ENCODE measurements at places on chromosomes 13 and 19.

DNA sequence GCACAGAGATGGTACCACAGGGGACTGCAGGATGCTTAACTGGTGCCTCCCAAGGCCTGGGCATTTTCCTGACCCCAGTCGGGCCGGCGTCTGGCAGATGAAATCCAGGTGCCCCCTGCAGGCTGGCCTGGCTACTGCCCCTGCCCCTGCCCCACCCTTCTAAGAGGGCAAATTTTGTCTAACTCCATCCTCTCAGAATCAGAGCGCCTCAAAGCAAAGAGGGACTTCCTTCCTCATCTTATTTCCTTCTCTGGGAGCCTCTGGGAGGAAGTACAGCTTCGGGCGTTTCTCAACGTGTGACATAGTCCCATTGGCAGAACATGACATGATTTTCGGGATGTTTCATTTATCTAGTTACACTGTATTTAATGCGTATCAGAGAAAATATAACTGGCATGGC is 2.7 kb downstream of the PRKACA start:
- no peak for DNase-seq

- DNase-seq = no peak
Measured at GRCh38 chr19:13823256-13823655, 28.0 kb downstream of the ZSWIM4 start.

- no peak for DNase-seq
Measured at GRCh38 chr19:44703336-44704078, 4.6 kb downstream of the CEACAM16 start.

DNA sequence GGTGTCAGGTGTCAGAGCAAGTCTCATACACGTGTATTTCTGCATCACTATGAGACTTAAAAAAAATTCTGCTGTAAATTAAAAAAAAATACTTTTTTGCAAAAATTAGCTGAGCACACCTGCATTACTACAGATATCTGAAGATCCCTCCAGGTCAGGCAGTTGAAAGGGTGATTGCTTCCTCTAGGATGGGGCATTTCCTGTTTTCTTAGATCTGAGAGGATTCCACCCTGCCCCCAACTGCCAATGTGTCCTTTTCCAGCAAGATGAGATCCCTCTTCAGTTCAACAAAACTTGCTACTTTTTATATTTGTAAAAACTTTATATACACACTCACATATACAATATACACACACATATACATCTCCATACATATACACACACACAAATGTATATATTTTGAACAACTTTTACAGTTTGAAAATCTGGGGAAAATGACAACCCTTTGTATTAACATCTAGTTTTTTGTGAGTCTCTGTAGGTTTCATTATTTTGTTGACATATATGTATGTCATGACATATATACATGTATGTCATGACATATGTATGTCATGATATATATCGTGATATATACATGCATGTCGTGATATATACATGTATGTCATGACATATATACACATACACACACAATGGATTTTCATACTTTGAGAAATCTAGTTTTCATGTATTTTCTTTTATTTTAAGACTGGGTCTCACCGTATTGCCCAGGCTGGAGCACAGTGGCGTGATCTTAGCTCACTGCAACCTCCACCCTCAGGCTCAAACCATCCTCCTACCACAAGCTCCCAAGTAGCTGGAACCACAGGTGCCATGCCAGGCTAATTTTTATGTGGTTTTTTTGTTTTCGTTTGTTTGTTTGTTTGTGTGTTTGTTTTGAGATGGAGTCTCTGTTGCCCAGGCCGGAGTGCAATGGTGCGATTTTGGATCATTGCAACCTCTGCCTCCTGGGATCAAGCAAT is 17.8 kb downstream of the ZNF813 start:
- DNase-seq = no peak

- no peak for DNase-seq
Measured at GRCh38 chr19:31592456-31592855, 243.2 kb upstream of the TSHZ3 start.

GRCh38 chr19:35143231-35143715 is at the start of gene FXYD7:
TSS of gene FXYD7 (plus strand) at chr19:35143255. CDS start at chr19:35143334, 79 bp downstream.
- DNase-seq = no peak

GRCh38 chr19:57599377-57599760 is 316 bp upstream of the ZNF530 start:
- DNase-seq = no peak

DNA sequence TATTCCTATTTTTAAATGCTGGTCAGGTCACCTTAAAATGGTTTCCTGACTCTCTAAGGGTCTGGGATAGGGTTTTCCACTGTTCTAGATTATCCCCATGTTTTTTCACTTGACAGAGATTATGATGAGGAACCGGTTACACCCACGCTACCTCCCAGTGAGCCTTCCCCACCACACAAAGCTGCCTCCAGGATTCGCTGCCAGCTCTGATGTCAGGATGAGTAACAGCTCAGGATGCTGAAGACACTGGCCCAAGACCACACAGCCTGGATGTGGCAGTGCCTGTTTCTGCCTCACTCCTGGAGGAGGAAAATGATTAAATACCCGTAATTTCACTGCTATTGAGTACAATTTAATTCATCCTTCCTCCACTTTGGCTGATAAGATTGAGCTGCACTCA is 22.9 kb downstream of the ZNF114 start:
- DNase-seq = peak; percentile 57

DNA sequence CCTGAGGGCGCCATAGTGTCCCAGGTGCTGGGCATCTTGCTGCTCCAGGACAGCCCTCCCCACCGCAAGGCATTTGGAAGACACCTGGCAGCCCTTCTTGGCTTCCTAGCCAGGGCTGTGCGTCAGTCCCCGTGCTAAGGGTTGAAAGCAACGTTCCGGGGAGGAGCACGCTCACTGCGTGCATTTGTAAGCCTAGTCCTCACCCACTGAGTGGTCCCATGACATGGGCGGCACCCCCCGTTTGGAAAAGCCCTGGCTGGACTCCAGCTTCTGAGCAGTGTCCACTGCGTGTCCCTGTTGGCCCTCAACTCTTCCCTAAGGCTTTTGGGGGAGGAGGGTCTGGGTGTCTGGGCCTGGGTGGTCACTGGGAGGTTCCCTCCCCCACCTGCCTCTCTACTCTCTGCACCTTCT is 76.3 kb upstream of the GPR183 start:
- no peak for DNase-seq

DNA sequence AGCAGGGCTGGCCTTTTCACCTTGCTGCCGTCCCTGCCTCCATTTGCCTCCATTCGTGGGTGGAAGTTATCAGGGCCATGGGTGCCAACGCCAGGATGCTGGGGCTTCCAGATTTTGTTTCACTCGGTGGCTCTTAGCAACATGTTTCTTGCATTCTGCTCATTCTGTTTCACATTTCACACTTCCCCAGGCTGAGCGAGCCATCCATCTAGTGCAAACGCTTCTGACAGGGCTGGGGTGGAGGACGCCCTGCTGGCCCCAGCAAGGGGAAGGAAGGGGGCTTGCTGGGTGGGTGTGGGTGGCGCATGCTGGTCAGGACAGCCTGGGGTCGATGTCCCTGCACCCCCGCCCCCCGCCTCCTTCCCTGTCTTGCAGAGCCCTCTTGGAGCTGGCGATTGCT is 165.2 kb downstream of the URI1 start:
- DNase-seq = no peak

DNA sequence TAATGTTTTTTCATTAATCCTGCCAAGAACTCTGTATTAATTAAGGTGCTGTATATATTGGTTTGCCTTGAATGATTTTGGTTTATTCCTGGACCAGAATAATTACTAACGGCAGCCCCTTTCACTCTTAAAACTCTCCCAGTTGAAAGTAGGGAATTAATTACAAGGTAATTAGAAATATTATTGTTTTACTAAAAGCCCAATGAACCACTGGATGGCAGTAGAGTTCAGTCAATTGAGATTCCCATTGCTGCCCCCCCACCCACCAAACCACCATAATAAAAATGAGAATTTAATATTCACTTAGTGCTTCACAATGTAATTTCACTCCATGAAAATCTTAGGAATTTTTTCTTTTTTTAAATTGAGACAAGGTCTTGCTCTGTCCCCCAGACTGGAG is 13.7 kb downstream of the WBP4 start:
- peak; percentile 53 for DNase-seq

DNA sequence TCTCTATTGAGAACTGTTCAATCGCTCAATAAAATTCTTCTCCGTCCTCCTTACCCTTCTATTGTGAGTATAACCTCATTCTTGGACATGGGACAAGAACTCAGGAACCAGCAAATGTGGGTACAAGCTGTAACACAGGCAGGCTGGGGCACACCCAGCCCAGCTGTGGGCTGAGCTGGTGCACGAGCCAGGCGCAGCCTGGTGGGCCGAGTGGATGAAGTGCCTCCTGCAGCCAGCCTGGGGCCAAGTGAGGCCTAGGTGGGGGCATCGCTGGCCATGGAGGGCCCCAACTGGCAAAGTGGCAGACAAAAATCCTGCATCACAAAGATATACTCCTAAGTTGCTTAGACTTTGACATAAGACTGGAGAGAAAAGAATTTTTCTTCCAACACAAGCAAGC is 57.9 kb upstream of the DIAPH3 start:
- no peak for DNase-seq

DNA sequence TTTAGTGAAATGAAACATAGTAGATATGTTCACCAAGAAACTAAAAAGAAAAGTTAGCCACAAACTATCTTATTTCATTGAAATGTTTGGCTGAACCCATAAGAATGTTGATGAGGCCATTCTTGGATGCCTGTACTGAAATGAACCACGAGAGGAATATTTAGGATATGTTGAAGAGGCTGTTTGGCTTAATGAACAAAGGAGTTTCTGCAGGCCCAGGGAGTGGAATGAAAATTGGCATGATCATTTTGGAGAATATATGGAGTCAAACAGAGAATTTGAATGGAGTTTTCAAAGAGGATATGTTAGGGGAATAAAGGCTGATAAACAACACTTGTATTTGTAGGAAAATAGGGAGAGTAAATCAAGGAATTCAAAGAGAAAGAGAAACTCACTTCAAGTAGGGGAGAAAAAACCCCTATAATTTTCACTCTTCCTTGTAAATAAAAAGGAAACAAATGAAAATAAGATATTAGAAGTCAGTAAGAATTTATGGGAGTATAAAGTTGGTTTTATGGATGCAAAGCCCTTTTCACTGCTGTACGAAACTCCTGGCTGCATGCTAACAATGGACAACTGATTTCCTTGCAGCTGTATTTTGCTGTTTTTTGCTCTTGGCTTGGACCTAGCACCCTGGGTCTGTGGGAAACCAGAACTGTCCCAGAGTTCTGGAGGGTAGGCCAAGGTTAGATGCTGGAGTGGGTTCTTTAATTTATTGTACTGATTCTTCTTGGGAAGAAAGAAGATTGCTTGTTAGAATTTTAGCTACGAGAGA is 36.5 kb downstream of the KL start:
- DNase-seq = no peak

GRCh38 chr19:40147693-40148347 is 43.4 kb upstream of the MAP3K10 start:
- peak; percentile 63 for DNase-seq

GRCh38 chr13:80972857-80973478 is 632.0 kb upstream of the SPRY2 start:
- no peak for DNase-seq

DNA sequence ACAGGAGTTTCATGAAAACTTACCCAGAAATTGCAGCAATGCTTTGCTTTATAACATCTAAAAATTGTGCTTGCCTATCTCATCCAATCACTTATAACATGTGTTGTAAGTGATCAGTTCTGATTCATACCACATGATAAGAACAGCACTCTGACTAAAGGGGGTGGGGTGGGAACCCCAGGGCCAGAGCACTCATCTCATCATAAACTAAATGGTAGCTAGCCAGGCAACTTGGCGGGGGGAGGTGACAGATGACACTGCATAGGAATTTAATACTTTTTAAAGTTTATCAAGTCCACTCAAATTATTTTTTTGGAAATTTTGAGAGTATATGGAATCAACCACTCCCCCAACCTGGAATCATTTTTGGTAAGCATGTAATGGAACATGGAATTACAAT is 42.1 kb downstream of the FOXO1 start:
- peak; percentile 19 for DNase-seq

DNA sequence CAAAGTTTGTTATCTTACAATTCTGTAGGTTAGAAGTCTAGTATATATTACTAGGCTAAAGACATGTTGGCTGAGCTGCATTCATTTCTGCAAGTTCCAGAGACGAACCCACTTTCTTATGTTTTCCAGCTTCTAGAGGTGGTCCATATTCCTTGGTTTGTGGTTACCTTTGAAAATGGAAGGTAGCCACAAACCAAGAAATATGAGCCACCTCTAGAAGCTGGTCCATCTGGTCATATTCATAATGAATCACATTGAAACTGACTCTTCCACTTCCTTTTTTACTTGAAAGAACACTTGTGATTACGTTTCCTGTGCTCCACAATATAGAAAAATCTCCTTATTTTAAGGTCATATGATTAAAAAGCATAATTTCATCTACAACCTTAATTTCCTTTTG is 943.0 kb upstream of the PCDH9 start:
- no peak for DNase-seq

DNA sequence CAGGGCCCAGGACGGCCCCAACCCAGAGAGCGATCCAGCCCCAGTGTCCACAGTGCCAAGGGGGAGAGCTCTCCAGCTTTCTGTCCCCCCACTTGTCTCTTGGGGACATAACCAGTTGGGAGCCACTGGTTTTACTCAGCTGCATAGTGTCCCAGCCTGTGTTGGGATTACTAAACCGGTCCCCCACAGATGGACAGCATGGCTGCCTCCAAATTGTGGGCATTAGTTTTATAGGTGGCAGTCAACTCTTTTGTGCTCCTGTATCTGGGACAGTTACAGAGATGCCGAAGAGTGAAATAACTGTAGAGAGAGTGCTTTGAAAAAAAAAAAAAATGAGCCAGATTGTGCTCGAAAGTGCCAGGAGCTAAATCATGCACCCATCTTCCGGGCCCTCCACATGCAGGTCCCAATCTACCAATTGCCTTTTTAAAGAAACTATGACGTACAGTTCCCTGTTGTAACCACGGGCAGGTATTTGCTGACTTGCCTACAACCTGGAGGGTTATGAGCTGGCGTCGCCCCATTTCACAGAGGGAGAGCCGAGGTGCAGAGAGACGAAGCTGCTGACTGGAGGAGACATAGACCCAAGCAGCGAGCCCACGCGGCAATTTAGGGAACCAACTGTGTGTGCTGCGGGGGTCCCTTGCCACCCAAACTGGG is 2.4 kb upstream of the NFIC start:
- DNase-seq = no peak

DNA sequence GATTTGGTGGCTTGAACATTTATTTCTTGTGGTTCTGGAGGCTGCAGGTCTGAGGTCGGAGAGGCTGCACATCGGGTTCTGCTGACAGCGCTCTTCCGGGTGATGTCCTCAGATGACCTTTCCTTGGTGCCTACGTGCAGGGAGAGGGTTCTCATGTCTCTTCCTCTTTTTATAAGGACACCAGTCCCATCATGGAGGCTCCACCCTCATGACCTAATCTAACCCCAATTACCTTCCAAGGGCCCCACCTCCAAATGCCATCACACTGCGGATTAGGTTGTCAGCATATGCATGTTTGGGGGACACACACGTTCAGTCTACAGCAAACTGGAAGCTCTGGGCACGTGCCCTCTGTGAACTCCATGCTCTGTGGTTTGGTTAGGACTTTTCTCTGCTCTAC is 338.6 kb downstream of the FGF9 start:
- DNase-seq = no peak

- DNase-seq = no peak
Measured at GRCh38 chr13:31860002-31860401, 120.7 kb downstream of the RXFP2 start.

- no peak for DNase-seq
Measured at GRCh38 chr13:113148407-113148806, 10.0 kb upstream of the PROZ start.

- DNase-seq = no peak
Measured at GRCh38 chr13:113990321-113990837, 16.5 kb upstream of the C13orf46 start.
